ENCODE measurements at places on chromosomes 11 and 22. TPM values are rescaled to one million over a fixed set of nuclear protein-coding genes. Genes with fewer than 3 reads are reported as not detected.

- no peaks in the 10 kb centered on the region for H3K4me1 ChIP-seq
- H3K4me3 ChIP-seq, result no peak overlapping the region
- no peak for DNase-seq
- H3K27ac ChIP-seq, result peak overlapping the region; percentile 19
- no peaks in the 10 kb centered on the region for H3K27me3 ChIP-seq
- peaks cover 97% of the 10 kb centered on the region for H3K36me3 ChIP-seq
These were observed 33.3 kb upstream of the ADSL start for GRCh38 chr22:40313007-40313406.

DNA sequence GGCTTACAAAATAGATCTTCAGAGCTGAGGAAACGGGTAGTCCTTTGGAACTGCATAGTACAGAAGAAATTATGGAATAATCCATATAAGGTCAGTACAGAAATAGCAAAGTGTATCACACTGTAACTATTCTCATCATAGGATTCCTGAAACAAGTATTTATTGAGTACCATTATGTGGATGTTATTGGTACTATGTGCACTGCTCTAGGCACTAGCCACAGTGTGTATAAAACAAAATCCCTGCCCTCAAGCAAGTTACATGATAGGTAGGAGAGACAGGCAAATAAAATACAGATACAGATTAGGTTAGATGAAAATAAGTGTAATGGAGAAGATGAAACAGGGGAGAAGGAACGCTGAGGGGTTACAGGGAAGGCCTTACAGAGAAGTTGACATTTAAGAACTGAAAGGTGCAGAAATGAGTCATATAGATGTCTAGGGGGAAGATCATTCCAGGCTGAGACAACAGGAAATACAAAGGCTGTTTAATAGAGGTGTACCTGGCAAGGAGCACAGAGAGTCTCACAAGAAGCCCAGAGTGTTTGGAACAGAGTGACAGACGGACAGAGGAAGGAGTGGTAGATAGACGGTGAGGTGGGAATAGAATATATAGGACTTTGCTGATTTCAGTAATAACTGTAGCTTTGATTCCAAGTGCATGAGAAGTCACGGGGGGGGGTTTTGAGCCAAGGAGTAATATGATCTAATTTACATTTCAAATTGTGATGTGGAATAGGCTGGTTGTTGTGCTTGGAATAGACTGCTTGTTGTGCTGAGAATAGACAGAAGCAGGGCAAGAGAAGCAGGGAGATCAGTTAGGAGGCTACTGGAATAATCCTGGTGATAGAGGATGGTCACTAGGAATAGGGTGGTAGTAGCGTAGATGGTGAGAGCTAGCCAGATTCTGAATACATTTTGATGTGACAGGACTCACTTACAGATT is 13.7 kb downstream of the RNF141 start:
- peak overlapping the region; percentile 77 for H3K27ac ChIP-seq
- peaks cover 21% of the 10 kb centered on the region for H3K4me1 ChIP-seq
- peaks cover 80% of the 10 kb centered on the region for H3K36me3 ChIP-seq
- H3K27me3 ChIP-seq, result no peaks in the 10 kb centered on the region

DNA sequence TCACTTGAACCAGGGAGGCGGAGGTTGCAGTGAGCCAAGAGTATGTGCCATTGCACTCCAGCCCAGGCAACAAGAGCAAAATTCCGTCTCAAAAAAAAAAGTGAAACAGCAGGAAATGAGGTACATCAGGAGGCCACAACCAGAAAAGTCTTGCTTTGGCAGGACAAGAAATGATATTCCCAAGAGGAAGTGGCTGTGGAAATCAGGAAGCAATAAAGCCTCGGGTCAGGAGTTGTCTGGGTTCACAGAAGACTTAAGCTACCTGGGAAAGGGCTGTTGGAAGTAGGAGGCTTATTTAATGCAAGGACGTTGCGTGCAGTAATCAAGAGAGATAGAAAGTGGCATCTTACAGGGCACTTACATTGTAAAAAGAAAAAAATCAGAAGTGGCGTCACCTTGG is 9.2 kb upstream of the RELT start:
- H3K4me1 ChIP-seq, result peaks cover 55% of the 10 kb centered on the region
- H3K36me3 ChIP-seq, result no peaks in the 10 kb centered on the region
- H3K27me3 ChIP-seq, result no peaks in the 10 kb centered on the region
- peak overlapping the region; percentile 69 for H3K27ac ChIP-seq

GRCh38 chr11:61815790-61816735 is 740 bp downstream of the FADS1 start:
- peaks cover 4% of the 10 kb centered on the region for H3K36me3 ChIP-seq
- no peak for DNase-seq
- H3K27me3 ChIP-seq, result peaks cover 4% of the 10 kb centered on the region
- H3K4me3 ChIP-seq, result peak overlapping the region; percentile 92
- H3K4me1 ChIP-seq, result peaks cover 16% of the 10 kb centered on the region
- H3K27ac ChIP-seq, result peak overlapping the region; percentile 72

DNA sequence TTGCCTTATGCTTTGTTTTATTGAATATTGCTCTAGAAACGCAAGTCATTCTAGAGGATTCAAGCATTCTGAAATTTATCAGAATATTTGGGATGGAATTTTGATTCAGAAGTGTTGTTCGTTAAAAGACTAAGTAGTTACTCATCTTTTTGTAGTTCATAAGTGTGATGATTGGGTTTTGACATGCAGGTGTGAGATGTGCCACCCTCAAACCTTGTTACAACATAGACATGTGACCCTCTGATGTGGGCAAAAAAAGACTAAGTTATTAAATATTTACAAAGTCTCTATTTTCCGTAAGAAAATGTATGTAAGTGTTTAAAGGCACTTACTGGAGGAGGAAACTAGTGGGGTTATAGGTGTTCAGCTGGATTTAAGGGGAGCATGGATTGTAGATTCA is 8.9 kb downstream of the YWHAH start:
- no peak for DNase-seq
- no peak overlapping the region for H3K4me3 ChIP-seq
- no peaks in the 10 kb centered on the region for H3K27me3 ChIP-seq
- H3K27ac ChIP-seq, result no peak overlapping the region

CHRM1 gene
- not detected for total RNA-seq

GRCh38 chr11:73893041-73893440 is 16.2 kb downstream of the PAAF1 start:
- H3K27me3 ChIP-seq, result no peaks in the 10 kb centered on the region
- DNase-seq, result no peak
- H3K4me3 ChIP-seq, result no peak overlapping the region

TLCD5 gene
- total RNA-seq, result 0.22 TPM

DNA sequence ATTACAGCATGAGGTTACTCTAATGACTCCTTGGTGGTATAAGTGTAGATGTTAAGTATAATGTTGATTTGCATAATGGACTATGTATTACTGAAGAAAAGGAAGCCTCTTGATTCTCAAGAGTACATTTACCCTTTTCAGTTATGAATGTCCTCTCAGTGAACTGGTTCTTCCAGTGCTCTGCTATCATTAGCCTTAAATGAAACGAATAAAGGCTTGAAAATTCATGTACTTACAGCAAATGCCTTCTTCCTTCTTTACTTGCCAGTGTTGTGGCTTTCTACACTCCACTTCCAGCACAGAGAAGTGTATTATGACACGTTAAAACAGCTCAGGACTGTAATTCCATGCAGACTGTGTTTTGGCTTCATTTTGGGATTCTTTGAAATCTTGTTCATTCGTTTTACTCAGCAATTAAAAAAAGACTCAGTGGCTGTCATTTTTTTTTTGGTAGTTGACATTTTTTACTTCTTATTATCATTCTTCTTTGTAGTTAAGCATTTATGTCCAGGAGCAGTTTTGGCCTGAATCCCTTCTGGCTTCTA is 96.9 kb downstream of the MTMR3 start:
- H3K27me3 ChIP-seq, result no peaks in the 10 kb centered on the region
- H3K4me3 ChIP-seq, result no peak overlapping the region
- H3K4me1 ChIP-seq, result no peaks in the 10 kb centered on the region
- no peak for DNase-seq
- H3K36me3 ChIP-seq, result peaks cover 55% of the 10 kb centered on the region
- H3K27ac ChIP-seq, result no peak overlapping the region

DNA sequence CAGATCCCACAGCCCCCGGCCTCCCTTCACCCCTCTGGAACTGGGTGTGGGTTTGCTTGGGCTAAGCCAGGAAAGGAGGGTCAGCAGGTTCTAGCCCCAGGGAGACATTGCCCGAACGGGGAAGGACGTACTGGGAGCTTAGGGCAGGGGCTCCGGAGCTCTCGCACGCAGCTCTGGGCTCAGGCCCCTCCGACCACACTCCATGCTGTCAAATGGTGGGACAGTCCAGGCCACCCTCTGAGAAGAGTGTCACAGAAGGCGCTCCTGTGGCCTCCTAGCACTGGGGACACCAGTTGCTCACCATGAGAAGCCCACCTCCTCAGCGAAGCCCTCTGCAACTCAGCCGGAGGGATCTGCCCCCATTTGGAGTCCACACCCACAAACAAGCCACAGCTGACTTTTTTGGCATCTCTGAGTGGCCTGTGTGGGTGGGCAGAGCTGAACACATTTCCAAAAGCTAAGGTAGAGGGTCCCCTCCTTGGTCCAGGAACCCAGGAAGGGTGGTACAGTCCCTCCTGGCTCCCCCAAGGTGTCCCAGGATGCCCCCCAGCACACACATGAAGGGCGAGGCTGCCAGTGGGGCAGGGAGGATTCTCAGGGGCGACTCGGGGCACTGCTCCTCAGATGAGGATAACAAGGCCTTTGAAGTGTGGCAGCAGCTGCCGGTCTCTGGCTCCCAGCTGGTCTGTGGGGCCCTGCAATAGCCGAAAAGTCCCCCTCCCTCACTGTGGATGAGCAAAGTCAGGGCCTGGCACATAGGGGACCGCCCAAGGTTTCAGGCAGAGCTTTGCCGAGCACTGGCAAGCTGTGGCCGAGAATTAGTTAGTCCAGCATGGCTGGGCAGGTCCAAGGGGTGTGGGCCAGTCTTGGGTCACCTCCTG is 13.0 kb upstream of the TEF start:
- no peak overlapping the region for H3K27ac ChIP-seq
- H3K4me3 ChIP-seq, result no peak overlapping the region
- no peak for DNase-seq
- H3K4me1 ChIP-seq, result no peaks in the 10 kb centered on the region

DNA sequence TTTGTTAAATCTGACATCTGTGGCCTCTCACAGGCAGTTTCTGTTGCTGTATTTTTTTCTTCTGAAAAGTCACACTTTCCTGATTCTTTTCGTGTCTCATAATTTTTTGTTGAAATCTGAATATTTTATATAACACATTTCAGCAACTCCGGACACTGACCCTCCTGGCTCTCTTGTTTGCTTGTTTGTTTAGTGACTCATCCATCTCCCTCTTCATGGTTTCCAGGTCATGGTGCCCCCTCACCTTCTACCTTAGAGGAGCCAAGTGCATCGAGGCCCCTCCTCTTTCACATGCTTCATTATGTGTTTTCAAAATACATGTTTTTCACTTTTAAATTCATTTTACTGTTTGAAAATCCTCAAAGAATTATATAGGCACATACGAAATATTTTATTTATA is 562.4 kb downstream of the OPCML start:
- no peak for DNase-seq
- no peak overlapping the region for H3K27ac ChIP-seq
- no peak overlapping the region for H3K4me3 ChIP-seq
- H3K27me3 ChIP-seq, result no peaks in the 10 kb centered on the region
- H3K4me1 ChIP-seq, result no peaks in the 10 kb centered on the region

CCDC73 gene
- total RNA-seq, result not detected

GRCh38 chr11:105696000-105696399 is 86.1 kb downstream of the GRIA4 start:
- H3K4me1 ChIP-seq, result no peaks in the 10 kb centered on the region
- no peak overlapping the region for H3K27ac ChIP-seq
- H3K27me3 ChIP-seq, result peaks cover 5% of the 10 kb centered on the region
- DNase-seq, result no peak
- no peaks in the 10 kb centered on the region for H3K36me3 ChIP-seq
- H3K4me3 ChIP-seq, result no peak overlapping the region

EFEMP2 gene
- total RNA-seq, result 6.3 TPM

DNA sequence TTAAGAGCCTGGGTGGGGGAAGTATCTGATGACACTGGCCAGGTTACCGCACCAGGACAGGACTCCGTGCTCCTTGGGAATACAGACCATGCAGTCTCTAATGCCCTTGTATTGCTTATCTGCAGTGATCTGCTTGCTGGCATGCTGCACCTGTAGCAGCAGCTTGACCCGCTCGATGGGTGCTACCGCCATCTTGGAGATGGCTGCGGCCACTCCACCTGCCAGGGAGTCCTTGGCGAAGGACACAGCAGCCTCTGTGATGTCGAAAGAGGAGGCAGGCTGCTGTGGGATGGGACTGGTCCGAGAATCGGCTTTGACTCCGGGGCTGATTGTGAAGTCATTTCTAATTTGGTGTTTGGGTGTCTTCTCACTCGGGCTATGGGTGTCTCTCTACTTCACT is 3.1 kb downstream of the WBP2NL start:
- peaks cover 22% of the 10 kb centered on the region for H3K4me1 ChIP-seq
- H3K27me3 ChIP-seq, result no peaks in the 10 kb centered on the region
- peaks cover 17% of the 10 kb centered on the region for H3K36me3 ChIP-seq
- H3K4me3 ChIP-seq, result no peak overlapping the region
- no peak for DNase-seq

TAF1D gene
- 258 TPM for total RNA-seq

GRCh38 chr11:64844330-64845128 is at the start of gene CDC42BPG:
Gene CDC42BPG, minus strand, starts transcription at chr11:64844653. Its CDS starts 84 bp downstream, at chr11:64844569.
- peak; percentile 73 for DNase-seq
- H3K27ac ChIP-seq, result peak within 1 kb of the TSS; percentile 74
- peaks cover 3% of the 10 kb centered on the region for H3K36me3 ChIP-seq
- H3K4me1 ChIP-seq, result peaks cover 40% of the 10 kb centered on the region

BDNF gene
- not detected for total RNA-seq

GRCh38 chr11:104881117-104881794 is 17.0 kb downstream of the CASP12 start:
- peak overlapping the region; percentile 71 for H3K4me3 ChIP-seq
- DNase-seq, result no peak
- H3K4me1 ChIP-seq, result peaks cover 57% of the 10 kb centered on the region

GAL3ST3 gene
- not detected for total RNA-seq

GRCh38 chr11:109957000-109957399 is 136.2 kb upstream of the ZC3H12C start:
- DNase-seq, result no peak
- H3K27me3 ChIP-seq, result peaks cover 17% of the 10 kb centered on the region
- no peaks in the 10 kb centered on the region for H3K36me3 ChIP-seq
- peaks cover 19% of the 10 kb centered on the region for H3K4me1 ChIP-seq
- no peak overlapping the region for H3K4me3 ChIP-seq

GRCh38 chr22:43256976-43257545 is 70.1 kb upstream of the TTLL12 start:
- H3K4me3 ChIP-seq, result no peak overlapping the region
- no peaks in the 10 kb centered on the region for H3K36me3 ChIP-seq
- DNase-seq, result no peak
- H3K4me1 ChIP-seq, result no peaks in the 10 kb centered on the region
- H3K27me3 ChIP-seq, result peaks cover 38% of the 10 kb centered on the region

- no peaks in the 10 kb centered on the region for H3K4me1 ChIP-seq
- H3K27ac ChIP-seq, result no peak overlapping the region
- peaks cover 7% of the 10 kb centered on the region for H3K27me3 ChIP-seq
- no peak overlapping the region for H3K4me3 ChIP-seq
These were observed 118.5 kb upstream of the TIMP3 start for GRCh38 chr22:32682990-32683389.

- H3K4me3 ChIP-seq, result no peak overlapping the region
- no peaks in the 10 kb centered on the region for H3K27me3 ChIP-seq
- no peaks in the 10 kb centered on the region for H3K4me1 ChIP-seq
- H3K36me3 ChIP-seq, result peaks cover 35% of the 10 kb centered on the region
- no peak overlapping the region for H3K27ac ChIP-seq
These were observed 13.1 kb downstream of the IFT27 start for GRCh38 chr22:36762687-36763260.

Measured in activated B cell treated with CpG ODN at 0.5 μM for 24 hours (primary cell).